Aorta (tissue), 5 donors: ENCODE measurements at places on chromosomes 13 and 19. TPM values are rescaled to one million over a fixed set of nuclear protein-coding genes. Genes with fewer than 3 reads are reported as not detected.

KCTD15 gene
- total RNA-seq, result 45.6 TPM

ACTMAP gene
- total RNA-seq, result 6.1 TPM

ZNF729 gene
- total RNA-seq, result not detected

LAIR1 gene
- total RNA-seq, result 78.4 TPM

ODAD3 gene
- total RNA-seq, result 0.49 TPM

FGF9 gene
- total RNA-seq, result 6.1 TPM

LILRA6 gene
- 13.3 TPM for total RNA-seq

GRCh38 chr19:3975637-3976087 is 4.8 kb upstream of the DAPK3 start:
- no peak for DNase-seq

DNA sequence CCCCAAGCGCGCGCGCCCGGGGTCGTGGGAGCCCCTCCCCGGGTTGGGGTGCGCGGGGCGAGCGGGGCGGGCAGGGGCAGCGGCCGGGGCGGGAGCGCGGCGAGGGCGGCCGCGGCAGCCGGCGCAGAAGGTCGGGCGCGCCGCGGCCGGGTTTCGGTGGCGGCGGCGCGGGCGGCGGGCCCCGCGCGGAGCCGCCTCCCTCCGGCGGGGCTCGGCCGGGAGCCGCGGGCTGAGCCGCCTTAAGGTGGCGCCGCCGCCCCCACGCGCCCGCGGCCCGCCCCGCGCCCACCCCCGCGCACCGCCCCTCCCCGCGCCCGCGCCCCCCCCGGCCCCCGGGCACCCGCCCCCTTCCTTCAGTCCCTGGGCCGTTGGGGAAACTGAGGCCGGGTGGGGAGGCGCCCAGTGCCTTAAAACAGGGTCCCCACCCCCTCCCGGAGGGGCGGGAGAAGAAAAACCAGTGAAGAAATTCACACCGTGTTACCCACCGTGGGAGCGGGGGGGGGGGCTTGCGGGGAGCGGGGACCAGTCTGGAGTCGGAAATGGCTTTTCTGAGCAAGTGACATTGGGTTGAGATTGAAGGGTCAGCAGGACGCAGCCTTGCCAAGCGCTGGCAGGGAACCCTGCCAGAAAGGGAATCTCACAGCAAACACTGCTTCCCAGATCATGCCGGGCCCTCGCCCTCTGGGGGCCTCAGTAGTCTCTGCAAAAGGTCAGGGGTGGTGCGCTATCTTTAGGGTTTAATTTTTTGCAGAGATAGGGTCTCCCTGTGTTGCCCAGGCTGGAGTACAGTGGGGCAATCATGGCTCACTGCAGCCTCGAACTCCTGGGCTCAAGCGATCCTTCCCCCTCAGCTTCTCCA is at the start of gene TLE2:
TLE2 (minus strand) TSS at position 216 of the 859 bp plus-strand sequence. CDS start 376 bp downstream, outside the sequence.
- no peak for DNase-seq

GRCh38 chr19:16771618-16772017 is 52.0 kb downstream of the NWD1 start:
- peak; percentile 84 for DNase-seq

DNA sequence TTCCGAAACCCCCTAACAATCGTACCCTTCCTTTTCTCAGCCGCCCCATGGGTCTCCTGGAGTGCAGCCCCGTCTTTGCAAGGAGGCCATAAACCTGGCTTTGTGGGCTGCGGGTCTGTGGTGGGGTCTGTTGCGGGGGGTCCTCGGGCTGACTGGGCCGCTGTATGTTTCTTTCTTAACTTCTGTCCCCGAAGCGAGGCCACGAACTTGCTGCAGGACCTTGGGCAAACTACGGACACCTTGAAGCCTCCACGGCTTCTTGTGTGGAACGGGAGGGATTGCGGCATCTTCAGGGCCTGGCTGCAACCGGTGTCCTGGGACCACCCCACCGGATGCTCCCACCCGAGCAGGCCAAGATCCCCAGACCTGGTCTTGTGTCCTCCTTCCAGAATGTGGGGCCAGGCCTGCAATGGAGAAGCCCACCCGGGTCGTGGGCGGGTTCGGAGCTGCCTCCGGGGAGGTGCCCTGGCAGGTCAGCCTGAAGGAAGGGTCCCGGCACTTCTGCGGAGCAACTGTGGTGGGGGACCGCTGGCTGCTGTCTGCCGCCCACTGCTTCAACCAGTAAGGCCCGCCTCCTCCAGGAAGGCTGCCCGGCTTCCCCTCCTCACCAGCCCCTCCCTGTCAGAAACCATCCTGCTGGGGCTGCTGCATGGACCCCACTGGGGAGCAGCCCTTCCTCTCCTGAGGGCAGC is 12.0 kb downstream of the TIMM13 start:
- no peak for DNase-seq

DNA sequence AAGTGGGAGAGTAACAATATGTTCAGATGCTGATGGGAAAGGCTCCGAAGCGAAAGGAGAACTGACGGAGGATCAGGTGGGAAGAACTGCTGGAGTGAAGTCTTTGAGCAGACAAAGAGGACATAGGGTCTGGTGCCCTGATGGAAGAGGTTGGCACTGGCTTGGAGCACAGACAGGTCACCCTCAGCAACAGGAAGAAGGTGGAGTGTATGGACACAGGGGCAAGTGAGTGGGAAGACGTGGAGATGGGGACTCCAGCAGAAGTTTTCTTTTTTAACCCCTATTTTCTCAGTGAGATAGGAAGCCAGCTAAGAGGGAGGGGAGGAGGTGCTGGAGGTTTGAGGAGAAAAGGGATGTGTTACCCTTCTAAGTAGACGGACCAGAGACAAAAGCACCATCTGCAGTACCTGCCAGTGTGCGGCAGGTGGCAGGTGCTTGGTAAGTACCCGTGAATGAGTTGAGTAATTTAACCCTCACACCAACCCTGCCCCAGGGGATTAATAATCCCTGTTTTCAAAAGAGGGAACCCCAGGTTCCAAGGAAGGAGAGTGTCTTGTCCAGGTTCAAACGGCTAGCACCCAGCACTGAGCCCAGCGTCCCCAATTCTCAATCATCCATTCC is 11.2 kb downstream of the HAS1 start:
- no peak for DNase-seq

GRCh38 chr19:54248016-54248601 is 5.5 kb upstream of the LILRA6 start:
- peak; percentile 78 for DNase-seq

DNA sequence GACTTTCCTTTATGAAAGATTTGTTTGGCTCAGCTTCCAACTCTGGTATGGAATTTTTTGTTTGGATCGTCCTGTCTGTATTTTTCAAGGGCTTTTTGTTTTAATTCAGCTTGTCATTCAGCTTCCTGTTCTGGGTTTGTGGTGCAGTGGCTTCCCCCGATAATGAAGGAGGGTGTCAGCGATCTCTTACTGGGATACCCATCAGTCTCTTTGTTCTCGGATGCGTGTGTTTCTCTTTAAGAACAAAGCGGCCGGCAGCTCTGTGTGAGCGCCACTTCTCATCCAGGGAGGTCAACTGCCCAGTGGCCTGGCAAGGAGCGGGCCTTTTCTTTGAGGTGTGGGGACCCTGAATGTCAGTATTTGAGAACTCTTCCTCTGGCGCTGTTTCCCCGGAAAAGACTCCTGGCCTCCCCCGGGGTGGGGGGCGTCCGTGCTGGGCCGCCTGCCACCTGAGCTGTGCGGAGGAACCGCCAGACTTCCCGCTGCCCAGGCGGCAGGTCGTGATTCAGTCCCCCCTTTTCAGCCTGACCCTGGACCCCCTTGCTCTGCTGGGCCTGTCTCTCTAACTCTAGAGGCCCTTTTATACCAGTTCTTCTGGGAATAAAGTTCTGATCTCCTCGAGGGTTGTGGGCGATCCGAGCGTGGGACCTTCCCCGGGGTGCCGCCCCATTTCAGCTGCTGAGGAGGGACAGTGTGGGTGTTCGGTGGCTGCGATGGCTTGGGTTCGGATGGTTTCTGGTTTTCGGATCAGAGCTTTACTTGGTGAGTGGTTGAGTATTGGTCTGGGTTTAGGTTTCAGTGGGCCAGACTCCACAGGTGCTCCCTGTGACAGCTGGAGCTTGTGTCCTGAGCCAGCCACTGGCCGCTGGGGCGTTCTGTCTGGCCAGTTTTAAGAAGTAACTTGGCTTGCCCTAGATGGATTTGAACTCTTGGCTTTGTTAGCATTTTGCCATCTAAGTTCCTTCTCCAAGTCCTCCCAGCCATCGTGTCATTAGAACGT is 3.4 kb downstream of the SF3A2 start:
- DNase-seq, result no peak

- no peak for DNase-seq
Observed at GRCh38 chr19:48635966-48636858, 967 bp downstream of the DBP start.

DNA sequence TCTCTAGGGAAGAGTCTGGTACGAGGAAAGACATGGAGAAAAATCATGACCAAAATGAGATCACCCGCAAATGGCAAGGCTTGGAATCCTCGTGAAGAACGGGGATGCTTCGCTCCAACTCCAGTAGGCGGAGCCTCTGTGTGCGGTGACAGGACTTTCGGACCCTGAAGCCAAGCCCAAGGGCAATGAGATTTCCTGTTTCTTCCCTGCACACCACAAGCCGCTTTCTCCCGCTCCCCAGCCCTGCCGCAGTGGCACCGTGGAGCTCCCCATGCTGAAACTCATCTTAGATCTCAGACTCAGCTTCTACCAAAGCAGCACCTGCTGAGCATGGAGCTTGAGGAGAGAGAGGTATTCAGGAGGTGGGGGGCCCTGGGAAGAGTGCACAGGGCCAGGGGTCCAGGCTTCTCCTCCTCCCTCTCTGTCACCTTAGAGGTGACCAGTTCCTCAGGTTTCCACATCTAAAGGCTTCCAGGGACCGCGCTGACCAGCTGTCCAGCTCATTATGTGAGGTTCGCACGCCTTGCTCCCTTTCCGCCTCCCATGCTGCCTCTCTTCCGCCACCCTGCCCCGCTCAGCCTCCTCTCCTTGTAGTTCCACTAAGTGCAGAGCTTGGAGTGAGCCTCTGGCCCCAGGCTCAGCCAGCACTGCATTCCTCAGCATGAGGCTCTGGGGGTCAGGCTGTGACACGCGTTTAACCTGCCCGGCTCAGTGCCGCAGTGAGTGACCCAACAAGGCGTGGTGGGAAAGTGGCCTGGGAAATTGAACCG is 153.8 kb upstream of the SOX1 start:
- no peak for DNase-seq

DNA sequence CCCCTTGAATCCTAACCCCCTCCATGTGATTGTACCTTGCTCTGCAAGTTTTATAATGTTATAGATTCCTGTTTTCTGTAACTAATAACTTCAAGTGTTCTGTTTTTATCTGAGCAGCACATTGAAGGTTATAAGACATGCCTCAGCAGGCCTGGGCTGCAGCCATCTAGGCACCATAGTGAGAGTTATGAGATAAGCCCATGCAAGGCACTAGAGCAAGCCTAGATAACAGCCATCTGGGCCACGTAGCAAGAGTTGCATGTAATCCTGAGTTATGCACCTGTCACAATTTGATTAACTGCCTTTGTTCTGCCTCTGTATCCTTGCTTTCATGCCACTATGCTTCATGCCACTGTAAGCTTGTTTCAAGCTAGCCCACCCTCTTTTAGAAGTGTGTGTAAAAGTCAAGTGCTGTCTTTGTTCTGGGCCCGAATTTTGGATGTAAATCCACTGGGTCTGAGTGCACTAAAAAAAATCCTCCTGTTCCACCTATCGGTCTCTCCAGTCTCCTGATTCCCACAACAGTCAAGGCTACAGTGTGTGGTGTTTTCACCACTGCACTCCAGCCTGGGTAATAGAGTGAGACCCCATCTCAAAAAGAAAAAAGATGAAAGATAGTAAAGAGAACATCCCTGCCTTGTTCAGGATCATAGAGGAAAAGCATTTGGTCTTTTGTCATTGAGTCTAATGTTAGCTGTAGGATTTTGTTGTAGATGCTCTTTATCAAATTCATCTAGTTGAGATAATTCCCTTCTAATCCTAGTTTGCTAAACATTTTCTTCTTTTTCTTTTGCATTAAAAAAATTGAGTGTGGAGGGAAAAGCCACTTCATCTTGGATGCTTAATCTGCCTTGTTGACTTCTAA is 16.0 kb upstream of the KBTBD6 start:
- DNase-seq, result no peak

DNA sequence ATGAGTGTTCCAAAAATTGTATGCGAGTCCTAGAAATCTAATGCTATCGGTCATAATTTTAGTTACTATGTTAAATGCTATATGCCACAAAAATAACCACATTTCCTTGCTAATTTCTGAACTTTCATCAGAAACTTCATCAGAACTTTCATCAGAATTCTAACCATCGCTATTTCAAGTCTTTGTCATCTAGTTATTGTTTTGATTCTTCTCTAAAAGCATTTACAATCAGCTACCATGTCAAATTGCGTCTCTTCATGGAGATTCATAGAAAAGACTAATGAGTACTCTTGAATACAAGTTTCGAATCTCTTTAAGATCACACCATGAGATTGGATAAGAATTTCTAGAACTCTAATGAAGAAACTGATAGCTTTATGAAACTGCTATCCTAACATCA is 52.7 kb upstream of the TM9SF2 start:
- DNase-seq, result no peak

DNA sequence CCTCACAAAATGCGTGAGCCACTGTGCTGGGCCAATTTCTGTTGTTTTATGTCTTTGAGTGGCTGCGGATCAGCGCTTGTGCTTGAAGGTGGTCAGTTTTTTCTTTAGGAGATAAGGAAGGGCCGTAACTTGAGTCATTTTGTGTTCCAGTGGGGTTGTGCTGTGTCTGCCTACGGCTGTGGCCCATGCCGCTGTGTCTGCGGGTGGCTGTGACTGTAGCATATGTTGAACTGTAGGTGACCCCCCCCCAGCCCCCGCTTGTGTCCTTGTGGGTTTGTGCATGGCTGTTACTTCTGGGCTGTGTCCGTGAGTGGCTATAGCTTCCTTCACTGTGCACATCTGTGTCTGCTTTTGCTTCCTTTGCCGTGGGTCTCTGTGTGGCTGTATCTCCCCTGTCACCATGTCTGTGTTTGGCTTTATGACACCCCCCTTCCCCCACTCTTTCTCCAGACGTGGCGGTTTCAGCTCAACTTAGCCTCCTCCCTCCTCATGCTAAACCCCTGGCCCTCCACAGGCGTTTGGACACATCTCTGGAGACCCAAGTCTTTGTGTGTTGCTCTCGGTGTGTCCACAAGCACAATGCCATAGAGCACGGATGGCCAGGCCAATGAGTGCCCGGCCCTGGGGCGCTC is 675 bp downstream of the PPP1R14A start:
- DNase-seq, result no peak

DNA sequence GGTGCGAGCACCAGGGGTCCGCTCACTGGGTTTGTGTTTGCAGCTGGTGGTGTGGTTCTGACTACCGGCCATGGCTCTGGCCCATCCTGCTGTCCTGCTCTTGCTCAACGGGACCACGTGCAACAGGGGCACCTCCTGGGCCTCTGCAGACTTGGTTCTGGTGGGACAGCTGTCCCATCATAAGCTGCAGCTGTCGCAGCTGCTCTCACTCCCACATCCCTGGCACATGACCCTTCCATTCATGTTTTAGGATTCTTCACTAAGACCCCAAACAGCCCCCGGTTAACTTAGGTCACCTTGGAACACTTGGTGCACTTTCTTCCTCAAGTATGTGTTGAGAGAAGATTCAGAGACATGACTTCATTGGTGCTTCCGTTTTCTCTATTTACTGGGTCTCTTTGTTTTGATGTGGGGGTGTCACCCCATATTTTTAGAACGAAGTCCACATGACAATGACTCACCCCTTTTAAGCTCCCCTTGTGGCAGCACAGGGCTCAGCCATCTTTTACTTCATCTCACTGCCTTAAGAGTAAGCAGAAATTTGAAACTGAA is 68.4 kb upstream of the ARHGEF7 start:
- DNase-seq, result no peak

GRCh38 chr13:95254339-95254738 is 46.9 kb downstream of the ABCC4 start:
- no peak for DNase-seq
